ENCODE measurements at places on chromosomes 12 and 14.

DNA sequence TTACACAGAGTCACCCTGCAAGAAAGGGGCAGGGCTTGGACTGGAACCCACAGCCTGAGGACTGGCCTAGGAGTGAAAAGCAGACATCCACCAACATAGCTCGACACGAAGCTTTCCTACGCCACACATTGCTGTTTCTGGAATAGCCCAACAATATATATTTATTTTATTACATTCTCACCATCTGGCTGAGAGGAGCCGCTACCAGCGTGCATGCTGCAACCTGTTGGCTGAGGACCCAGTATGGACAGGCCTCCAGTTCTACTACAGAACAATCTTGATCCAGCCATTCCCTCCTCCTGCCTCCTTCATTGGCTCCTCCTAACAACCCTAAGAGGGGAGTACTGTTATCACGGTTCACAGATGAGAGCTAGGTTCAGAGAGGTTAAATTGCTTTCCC lies 35.6 kb upstream of the TBX5 start:
- no peak overlapping the region for H3K4me3 ChIP-seq
- peaks cover 97% of the 10 kb centered on the region for H3K27me3 ChIP-seq
- H3K27ac ChIP-seq: no peak overlapping the region
- no peaks in the 10 kb centered on the region for H3K36me3 ChIP-seq
- H3K4me1 ChIP-seq: no peaks in the 10 kb centered on the region

DNA sequence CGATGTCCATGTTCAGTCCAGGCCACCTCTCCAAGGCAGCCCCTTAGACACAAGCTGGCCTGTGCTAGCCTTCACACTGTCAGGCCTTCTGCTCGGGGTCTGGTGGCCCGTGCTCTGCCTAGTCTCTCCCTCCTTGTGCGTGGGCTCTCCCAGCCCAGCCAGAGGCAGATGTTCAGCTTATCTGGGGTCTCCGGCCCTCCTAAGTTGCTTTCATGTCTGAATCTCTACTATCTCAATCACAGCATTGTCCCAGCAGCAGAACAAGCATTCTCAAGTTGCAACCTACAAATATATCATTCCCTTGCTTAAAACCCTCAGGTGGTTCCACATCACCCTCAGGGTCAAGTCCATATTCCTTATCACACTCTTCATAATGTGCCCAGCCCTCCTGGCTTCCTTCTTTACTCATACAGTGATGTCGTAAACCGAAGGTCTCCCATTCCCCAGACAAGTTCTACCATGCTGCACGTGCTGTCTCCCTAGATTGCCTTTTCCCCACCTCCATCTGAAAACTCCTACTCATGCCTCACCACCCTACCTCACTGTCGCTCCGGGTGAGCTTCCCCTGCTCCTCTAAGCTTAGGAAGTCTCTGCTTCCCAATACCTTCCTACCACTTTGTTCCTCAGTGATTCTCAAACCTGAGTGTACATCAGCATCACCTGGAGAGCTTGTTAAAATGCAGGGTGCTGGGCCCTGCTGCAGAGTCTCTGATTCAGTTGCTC lies 1.5 kb downstream of the KRT73 start:
- no peaks in the 10 kb centered on the region for H3K36me3 ChIP-seq
- DNase-seq: no peak
- H3K4me1 ChIP-seq: no peaks in the 10 kb centered on the region
- no peak overlapping the region for H3K4me3 ChIP-seq
- no peak overlapping the region for H3K27ac ChIP-seq
- no peaks in the 10 kb centered on the region for H3K27me3 ChIP-seq

DNA sequence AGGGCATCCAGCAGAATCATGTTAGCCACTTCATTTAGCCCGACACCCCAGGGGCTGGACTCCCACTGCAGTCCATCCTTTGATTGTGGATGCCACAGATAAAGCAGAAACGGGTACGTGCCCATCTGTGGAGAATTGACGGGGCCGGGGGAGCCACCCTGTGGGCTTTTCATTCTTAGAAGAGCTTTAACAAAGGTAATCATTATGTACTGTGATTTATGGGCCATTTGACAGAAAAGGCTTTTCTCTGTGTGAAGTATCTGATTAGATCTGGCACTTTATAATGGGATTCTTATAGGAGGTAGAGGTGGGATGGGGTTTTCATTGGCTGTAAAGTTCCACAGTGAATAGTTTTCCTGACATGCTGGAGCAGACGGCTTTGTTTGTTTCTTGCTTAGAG lies 40.4 kb downstream of the AACS start:
- H3K36me3 ChIP-seq: peaks cover 67% of the 10 kb centered on the region
- no peaks in the 10 kb centered on the region for H3K4me1 ChIP-seq
- H3K27ac ChIP-seq: no peak overlapping the region
- no peak overlapping the region for H3K4me3 ChIP-seq
- no peak for DNase-seq

- no peaks in the 10 kb centered on the region for H3K27me3 ChIP-seq
- no peaks in the 10 kb centered on the region for H3K4me1 ChIP-seq
- no peak overlapping the region for H3K27ac ChIP-seq
- DNase-seq: no peak
- H3K36me3 ChIP-seq: no peaks in the 10 kb centered on the region
- no peak overlapping the region for H3K4me3 ChIP-seq
These were observed 32.6 kb downstream of the ETNK1 start for GRCh38 chr12:22657538-22657937.

DNA sequence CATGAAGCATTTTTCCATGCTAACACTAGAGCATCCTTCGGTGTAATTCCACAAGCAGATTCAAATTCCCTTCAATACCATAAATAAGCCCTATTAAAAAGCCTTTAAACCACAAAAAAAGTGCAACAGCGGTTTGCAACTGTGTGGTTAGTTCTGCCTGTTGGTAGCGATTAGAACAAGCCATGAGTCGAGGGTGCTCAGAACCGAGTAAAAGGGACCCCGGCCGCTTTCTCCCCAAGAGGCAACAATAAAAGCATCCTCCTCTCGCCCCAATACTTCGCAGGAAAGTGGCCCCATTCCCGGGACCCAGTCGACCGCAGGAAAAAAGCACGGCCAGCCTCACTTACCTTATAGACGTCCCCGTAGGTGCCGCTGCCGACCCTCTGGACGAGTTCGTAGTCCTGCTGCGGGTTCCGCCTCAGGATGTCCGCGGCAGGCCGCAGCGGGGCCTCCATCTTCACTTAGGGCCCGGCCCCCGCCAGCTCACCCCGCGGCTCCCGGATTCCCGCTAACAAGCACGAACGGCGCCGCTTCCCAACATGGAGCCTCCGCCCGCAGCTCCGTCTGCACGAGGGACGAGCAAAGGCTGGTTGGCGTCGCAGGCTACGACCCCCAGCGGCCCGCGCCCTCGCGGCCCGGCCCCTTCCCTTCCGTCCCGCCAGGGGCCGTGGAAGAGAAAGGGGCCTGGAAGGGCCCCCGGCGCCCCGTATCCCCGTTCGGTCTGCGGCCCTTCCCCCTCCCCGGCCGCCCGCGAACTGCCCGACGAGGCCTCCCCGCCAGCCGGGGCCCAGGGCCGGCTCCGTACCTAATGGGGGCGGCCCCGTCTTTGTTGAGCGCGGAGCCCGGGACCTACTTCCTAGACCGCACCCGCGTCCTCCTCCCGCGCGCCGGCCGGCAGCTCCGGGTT lies 521 bp downstream of the MAP4K5 start:
- peaks cover 7% of the 10 kb centered on the region for H3K4me1 ChIP-seq
- H3K27ac ChIP-seq: peak overlapping the region; percentile 85
- H3K27me3 ChIP-seq: no peaks in the 10 kb centered on the region
- no peaks in the 10 kb centered on the region for H3K36me3 ChIP-seq
- peak; percentile 38 for DNase-seq
